ENCODE measurements at places on chromosomes 13 and 19.

- DNase-seq: no peak
These were observed 14.7 kb downstream of the UBAC2 start for GRCh38 chr13:99215184-99215830.

DNA sequence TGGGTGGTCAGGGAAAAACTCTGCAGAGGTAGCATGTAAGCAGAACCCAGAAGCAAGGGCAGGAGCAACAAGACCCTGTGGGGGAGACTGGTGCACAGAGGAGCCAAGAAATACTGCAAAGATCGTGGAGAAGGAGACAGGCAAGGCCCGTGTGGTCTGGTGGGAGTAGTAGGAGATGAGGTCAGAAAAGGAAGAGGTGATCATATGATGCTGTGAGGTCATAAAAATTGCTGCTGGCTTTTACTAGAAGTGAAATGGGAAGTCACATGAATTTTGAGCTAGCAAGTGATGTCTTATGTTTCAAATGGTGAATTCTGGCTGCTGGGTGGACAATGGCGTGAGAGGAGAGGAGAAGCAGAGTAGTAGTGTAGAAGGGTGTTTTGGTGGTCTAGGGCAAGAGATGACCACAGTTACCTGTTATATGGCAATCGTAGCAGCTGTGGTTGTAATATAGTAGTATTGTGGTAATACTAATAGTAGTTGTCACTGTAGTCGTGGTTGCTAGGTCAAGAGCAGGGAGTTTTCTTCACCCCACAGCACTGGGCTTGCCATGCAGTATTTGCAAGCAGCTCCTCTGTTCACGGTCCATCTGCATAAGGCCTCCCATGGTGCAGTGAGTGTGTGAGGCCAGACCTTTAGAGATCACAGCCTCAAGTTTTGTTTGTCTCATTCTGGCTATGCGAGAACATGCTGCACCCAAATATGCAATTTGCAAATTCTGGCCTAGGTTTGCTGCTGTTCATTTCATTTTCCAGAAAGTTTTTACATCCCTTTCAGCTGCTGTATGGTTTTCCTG, 205.0 kb downstream of the TSHZ3 start:
- no peak for DNase-seq

- no peak for DNase-seq
These were observed 31.3 kb upstream of the STARD13 start for GRCh38 chr13:33316890-33317289.

DNA sequence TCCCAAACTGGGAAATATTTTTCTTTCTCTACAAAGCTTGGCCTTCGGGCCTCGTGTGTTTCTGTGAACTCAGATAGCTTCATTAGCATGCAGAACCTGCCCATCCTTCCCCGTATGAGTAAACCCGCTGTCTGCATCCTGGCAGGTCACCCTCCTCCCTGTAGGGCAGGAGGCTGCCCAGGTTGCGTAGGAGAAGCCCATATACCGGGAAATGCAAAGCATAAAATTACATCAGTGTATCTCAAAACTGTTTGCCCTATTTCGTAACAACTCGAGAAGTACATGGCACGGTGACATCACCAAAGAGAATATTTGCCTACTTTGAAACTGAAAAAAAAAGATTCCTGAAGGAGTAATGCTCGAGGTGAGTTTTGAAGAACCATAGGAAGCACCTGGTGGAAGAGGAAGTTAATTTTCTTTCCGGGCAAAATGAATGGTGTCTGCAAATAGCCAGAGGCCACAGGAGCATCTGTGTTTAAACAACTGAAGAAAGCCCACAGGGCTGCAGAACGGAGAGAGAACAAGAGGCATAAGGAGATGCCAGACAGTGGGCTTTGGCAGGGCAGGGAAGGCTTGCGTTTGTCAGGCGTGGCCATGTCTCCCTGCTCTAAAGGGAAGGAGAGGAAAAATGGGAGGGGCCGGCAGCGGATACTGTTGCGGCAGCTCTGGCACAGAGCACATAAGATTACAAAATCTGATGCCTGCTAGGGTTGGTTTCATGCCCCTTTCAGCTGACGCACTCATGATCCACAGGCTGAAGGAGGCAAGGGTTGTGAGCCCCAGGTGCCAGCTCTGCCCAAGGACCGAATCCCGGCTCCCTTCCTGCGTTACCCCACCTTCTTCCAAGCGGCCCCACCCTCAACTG, 81.4 kb downstream of the IRS2 start:
- DNase-seq: peak; percentile 74

DNA sequence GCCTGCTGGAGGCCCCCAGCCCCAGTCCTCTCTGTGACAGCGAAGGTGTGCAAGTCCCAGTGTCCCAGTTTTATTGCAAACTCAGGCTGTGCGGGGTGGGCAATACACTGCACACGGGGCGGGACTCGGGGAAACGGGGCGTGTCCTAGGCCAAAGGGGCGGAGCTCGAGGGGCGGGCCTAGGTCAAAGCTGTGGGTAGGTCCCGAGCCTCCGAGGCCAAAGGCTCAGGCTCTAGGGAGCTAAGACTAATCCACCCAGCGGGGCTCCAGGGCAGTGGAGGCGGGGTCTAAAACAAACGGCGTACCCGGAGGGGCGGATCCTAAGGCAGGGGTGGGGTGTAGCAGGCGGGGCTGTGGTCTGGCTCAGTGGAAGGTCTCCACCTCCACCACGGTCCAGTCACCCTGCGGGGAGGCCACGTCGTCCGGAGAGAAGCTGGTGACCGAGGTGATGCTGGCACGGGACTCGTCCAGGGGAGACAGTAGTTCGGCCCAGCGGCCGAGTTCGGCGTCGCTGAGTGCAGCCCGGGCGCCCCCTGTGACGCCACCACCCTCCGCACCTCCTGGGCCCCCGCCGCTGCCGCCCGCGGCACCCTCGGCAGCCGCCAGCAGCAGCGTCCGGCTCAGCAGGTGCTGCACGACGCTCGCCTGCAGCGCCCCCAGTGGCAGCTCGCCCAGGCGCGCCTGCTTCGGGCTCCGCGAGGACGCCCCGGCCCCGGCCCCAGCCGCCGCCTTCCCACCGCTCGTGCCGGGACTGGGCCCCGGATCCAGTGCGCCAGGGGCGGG, 5.3 kb downstream of the PRR36 start:
- peak; percentile 96 for DNase-seq

GRCh38 chr19:4077800-4078684, 11.3 kb upstream of the ZBTB7A start:
- DNase-seq: peak; percentile 73

DNA sequence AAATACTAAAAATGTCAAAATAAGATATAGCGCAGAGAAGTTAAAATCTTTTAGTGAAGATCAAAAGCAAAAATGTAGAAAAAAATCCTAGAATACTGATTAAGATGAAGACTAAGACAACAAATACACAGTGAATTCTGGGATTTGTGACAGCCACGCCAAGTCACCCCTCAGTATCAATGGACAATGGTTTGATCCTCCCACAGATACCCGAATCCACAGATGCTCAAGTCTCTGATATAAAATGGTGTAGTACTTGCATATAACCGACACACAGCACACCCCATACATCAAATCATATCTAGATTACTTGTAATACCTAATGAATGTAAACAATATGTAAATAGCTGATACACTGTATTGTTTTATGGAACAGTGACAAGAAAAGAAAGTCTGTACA, 5.9 kb downstream of the MIPEP start:
- no peak for DNase-seq

DNA sequence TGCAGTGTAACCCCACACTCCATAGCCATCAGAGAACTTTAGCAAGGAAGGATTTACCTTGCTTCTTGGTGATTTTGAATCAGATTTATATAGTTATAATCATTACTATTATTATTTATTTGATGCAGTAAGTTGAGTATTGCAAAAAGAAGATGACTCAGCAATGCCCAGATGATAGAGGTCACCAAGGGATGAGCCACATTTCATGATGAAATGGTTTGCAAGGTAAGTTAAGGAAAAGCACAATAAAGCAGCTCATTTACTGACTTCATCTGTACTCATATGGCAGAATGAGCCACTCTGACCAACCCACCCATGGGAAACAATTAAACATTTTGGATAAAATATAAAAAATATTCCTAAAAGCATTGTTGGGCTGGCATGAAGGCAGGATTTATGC, 59.1 kb downstream of the AKAP11 start:
- DNase-seq: no peak

DNA sequence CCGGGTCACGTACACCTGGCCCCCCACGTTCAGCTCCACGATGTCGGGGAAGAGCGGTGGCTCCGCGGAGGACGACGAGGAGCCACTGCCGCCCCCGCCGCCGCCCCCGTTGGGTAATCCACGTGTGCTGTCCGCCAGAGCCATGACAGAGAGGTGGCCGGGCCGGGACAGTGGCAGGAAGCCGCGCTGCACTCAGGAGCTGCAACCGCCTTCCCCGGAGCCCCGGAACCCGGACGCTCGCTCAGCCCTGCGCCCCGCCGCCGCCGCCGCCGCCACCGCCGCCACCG, 257 bp downstream of the KCTD12 start:
- DNase-seq: no peak

- DNase-seq: no peak
These were observed 130.6 kb upstream of the VSTM2B start for GRCh38 chr19:29395111-29395733.

DNA sequence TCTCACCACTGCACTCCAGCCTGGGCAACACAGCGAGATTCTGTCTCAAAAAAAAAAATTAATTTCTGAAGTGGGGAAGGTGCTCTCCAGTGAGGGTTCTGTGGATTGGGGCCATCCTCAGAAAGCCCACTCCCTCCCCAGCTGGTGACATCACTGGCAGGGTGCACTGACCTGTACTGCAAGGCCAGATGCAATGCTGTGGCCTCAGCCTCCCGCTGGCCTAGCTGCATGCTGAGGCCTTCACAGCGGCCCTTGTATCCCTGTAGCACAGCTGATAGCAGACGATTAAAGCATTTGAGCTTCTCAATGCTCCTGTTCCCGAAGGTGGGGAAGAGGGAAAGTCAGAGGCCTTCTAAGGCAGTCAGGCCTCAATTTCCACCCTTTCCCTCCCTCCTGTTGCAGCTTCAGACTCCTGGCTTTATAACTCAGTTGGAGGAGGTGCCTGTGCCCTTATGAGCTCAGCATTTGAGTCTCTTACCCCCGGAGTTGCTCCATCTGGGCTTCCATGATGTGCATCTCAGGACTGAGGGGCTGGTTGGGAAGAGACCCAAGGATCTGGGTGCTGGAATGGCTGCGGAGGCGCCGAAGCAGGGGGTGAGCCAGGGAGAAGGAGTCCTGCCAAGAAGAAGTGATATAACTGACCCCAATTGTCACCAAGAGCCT, 5.3 kb downstream of the USHBP1 start:
- DNase-seq: no peak

GRCh38 chr13:95295026-95295425, 6.2 kb downstream of the ABCC4 start:
- DNase-seq: no peak

- peak; percentile 80 for DNase-seq
These were observed 20.1 kb downstream of the C19orf12 start for GRCh38 chr19:29694669-29695627.

DNA sequence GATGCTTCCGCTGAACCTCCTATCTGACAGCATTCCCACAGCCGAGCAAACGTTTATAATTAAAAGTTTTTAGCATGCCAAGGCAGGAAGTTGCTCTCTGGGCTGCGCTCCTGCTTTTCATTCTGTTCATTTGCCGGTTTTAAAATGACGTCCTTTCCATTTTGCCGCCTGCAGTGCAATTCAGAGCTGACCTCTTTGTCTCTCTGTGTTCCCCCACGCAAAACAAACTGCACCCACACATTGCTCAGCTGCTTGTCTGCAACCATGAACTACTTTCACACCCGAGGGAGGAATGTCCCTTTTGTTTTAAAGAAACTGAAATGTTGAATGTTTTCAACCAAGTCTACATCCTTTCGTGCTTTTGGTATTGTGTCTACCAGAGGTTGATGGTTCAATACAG, 416.5 kb downstream of the EFNB2 start:
- DNase-seq: no peak

GRCh38 chr13:50136226-50136625, 121.0 kb downstream of the KCNRG start:
- DNase-seq: no peak

DNA sequence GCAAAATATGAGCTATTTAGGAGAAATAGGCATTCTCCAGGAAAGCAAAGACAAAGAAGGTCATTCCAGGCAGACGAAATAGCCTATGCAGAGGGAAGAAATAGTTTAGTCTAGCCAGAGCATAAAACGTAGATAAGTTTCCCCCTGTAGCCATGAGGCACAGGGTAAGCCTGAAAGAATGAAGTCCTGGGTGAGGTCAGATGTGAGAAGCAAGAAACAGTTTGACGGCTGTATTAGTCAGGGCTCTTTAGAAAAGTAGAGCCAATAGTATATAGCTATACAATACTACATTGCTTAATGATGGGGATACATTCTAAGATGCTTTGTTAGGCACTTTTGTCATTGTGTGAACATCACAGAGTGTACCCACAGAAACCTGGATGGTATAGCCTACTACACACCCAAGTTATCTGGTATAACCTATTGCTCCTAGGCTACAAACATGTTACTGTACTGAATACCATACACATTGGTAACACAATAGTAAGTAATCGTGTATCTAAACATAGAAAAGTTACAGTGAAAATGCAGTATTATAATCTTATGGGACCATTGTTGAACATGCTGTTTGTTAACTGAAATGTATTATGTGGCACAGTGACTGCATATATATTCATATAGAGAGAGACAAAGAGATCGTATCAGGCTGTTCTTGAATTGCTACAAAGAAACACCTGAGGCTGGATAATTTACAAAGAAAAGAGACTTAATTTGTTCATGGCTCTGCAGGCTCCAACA, 59.3 kb upstream of the WDFY2 start:
- DNase-seq: no peak

GRCh38 chr19:17720440-17720839, 1.2 kb downstream of the MAP1S start:
- DNase-seq: peak; percentile 22

DNA sequence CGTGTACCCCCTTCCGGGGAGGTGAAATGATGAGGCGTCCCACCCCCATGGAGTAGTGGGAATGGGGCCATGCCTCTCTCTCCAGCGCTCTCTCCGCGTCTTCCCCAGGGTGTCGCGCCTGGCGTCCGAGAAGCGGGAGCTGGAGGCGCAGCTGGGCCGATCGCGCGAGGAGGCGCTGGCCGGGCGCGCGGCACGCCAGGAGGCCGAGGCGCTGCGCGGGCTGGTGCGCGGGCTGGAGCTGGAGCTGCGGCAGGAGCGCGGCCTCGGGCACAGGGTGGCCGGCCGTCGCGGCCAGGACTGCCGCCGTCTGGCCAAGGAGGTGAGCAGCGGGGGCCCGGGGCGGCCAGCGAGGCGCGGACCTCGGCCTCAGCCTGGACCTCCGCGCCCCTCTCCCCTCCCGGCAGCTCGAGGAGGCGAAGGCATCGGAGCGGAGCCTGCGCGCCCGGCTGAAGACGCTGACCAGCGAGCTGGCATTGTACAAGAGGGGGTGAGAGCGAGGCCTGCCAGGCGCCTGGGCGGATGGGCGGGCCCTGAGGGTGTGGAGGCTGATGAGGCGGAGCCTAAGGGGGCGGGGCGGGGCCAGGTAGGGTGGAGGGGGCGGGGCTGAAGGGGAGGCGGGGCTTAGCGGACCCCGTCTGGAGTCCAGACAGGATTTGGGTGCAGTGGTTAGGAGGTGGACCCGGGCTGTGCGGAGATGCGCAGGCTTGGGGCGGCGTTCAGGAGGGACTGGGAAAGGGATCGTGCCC, 7.7 kb downstream of the PGLYRP1 start:
- peak; percentile 14 for DNase-seq

- no peak for DNase-seq
These were observed 114.6 kb upstream of the VSTM2B start for GRCh38 chr19:29411113-29411581.

- no peak for DNase-seq
These were observed 29.1 kb upstream of the ZNF714 start for GRCh38 chr19:21052902-21053301.

Measured in NB4 (cell line).